ENCODE measurements at places on chromosomes 7 and 10.

DNA sequence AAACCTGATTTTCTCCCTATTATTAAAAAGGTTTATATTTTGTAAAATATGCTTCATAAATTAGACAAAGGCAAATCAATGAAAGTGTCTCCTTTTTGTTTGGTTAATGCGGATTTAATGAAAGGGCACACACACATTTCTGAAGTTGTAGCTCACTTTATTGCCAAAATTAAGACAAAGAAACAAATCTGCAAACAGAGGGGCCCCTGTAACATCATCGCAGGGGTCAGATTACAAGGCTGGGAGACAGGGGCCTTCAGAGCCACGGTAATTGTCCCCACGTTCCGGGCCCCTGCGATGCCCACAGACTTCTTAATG is 22.4 kb downstream of the FGFBP3 start:
- no peak for DNase-seq

- no peak for DNase-seq
Observed at GRCh38 chr10:65194126-65194525, 1672.9 kb downstream of the REEP3 start.

DNA sequence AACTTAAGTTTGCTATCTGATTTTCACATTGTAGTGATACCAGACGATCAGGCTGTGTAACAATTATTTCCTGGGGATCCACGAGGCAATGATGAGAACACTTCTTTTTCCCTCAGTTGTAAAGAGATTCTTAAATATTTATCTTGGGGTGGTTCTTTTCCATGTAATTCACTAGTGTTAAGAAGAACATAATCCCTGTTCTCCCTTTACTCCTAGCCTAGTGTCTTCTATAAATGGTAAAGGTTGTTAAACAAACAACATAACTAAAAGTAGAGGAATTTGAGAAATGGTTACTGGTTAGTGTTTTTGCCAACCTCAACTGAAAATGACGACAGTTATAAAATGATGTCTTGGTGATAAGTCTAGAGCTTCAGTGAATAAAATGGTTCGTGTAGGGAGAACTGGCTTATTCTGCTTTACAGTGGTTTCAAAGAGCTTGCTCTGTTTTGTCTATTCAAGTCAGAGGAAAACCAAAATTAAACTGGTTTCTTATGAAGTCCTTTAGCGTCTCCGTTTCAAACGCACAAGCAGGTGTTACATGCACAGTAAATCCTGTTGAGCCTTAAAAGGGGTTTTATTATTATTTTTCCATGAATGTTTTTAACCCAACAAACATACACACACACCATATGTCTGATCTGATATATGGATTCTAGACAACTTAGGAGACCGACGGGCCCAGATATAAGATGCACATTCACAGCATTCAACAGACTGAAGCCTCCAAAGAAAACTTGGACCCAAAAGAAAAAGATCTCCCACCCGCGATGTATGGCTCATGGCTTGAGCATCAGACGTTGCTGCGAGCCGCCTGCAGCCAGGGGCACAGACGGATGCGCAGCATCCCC is 1.1 kb downstream of the TBX20 start:
- DNase-seq = no peak

GRCh38 chr10:15703151-15703880 is 16.4 kb downstream of the ITGA8 start:
- no peak for DNase-seq

GRCh38 chr10:114223066-114223465 is 16.0 kb upstream of the VWA2 start:
- no peak for DNase-seq

DNA sequence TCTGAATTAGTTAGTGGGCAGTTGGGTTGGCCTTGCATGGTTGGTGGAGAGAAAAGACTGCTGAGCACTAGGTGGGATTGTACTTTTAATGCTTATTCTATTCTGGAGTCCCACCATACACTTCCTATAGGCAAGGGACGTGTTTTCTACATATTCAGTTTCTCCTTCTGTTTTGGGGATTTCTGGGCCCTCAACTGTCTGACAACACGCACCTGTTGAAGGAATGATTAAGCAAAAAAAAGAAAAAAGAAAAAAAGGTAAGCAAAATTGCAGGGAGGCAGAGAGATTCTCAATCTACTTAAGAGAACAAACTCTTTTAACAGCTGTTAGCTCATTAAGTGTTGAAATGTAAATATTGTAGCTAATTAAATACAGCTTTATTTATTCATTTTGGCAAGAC is 541.3 kb downstream of the CALN1 start:
- no peak for DNase-seq

- DNase-seq = no peak
Observed at GRCh38 chr7:122616951-122617350, 82.0 kb downstream of the RNF133 start.

DNA sequence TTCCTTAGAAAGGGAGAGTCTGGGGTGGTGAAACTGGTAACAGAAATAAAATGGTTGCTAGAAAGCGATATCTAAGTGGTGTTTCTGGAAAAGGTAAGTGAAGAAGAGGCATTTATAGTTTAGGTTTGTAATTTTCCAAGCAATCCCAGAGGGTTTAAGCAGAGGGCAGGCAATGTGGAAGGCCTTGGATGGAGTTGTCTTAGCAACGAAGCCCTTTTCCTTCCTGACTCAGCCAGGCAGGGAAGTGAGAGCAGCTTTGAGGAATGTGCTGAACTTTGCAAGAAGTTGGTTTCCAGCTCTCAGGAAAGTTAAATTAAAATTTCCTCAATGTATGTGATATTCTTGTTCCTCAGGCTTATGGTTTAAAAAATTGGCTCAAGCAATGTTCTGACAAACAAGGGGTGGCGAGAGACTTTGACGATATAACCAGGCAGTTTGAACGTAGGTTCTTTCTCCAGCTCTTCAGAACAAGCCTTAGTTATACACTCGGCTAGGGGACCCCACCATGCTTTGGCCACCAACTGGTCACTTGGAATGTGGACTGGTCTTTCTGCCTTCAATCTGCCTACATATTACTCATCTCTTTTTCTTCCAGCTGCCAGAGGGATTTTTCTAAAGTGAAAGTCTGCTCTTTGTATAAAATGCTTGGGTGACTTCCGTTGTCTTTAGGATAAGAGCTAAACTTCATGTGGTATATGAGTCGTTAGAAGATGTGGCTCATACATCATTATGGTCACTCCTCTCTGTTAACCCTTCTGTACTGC is 66.9 kb upstream of the SLC25A13 start:
- DNase-seq = no peak
